ENCODE measurements at places on chromosomes 2 and 18.

DNA sequence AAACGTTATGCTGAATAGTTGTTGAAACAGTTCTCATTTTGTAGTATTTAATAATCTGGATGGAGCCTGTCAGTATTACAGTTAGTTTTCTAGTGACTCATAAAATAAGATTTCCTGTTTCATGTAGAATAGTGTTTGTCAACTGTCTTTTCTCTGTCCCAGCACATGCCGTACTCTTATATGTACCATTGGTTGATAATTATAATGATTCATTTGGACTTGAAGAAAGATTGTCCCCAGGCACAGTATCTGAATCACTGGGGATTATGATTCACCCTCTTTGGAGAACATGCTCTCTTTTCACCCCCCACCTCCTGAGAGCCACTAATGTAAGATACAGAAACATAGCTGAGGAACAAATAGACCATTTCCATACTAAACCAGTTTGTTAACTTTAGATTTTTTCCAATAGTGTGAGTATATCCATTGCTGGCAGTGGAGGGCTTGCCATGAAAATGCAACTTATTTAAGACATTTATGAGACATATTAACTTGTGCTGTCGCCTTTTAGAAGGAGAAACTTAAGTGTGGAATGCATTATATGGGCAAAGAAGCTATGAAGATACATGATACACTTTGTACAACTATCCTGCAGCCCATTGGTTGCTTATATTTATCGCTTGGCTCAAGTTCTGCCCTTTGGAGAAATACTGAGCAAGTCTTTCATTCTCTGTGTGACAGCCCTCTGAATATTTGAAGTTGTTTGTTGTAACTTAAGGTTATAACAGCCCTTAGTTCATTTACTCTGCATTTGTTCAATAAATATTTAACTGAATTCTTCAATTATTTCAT is 12.4 kb downstream of the COPS8 start:
- no peak for DNase-seq

GRCh38 chr2:29703336-29703735 is 218.1 kb downstream of the ALK start:
- DNase-seq: no peak

DNA sequence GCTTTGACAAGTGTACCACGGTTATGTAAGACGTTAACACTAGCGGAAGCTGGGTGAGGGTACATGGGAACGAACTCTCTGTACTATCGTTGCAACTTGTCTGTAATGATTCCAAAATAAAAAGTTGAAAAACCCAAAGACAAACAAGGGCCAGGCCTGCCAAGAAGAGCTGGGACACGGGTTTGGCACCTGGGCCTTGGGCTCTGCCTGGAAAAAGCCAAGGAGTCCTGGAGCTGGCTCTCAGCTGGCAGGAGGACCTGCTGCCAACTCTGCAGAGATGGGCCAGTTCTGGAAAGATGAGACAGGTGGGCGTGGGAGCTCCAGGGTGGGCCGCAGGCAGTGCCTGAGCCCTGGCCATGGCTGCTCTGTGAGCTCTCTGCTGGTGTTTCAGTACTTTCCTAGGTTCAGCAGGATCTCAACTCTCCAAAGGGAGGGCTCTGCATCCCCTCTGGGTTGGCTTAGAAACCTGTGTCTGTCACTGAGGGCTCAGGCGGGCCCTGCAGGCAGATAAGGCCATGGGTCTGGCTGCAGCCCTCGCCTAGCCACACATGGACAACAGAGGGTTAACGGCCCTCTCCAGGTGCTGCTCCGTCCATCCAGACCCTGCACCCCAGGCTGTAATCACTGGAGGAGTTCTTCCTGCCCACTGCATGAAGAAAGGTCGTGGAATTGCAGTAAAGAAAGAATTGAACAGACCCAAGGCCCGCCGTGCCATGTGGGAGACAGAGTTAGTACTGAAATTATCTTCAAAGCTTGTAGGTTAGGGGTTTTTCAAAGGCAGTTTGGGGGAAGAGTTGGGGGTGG is 89.9 kb downstream of the RHOB start:
- DNase-seq: no peak

- no peak for DNase-seq
These were observed 36.9 kb upstream of the TTR start for GRCh38 chr18:31554776-31555175.

GRCh38 chr2:228401065-228401912 is 219.8 kb upstream of the SPHKAP start:
- DNase-seq: no peak

DNA sequence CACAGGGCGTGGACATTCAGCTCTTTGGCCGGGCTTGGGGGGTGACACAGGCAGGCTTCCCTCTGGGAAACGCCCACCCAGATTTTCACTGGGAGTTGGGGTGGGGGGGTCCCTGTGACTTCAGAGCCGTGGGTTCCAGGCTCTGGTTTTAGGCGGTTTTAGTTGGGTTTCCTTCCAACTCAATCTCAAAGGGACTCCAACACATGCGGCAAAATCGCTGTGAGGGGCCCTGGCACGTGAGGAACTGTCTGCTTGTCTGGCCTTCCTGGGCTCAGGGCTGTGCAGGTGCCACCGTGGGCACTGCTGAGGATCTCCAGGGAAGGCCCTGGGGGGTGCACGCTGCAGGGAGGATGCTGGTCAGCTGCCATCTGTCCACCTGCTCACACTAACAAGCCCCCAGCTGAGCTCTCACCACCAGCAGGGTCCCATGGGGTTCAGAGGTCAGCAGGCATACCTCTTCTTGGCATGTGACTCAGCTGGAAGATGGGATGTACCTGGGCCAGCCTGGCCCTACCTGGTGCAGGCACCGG is 11.7 kb downstream of the HS6ST1 start:
- no peak for DNase-seq

DNA sequence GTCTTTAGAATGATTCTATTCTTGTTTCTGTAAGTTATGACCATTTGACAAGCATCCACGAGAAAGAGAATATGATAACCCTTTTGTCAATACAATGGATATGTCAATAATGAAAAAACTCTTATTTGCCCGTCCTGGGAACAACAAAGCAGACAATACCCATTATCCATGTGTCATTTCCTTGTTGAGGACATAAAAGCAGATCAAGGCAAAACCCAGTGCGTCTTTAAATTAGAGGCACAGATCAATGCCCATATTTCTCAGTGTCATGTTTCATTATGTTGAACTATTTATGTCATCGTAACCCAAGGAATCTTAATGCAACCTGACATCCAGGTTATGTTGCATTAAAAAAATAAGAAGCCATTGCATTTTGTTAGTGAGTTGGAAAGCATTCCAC is 365.0 kb upstream of the CELF4 start:
- DNase-seq: no peak

- DNase-seq: no peak
These were observed 9.2 kb downstream of the AAK1 start for GRCh38 chr2:69634196-69634821.

GRCh38 chr2:156470975-156471583 is 34.9 kb downstream of the GPD2 start:
- no peak for DNase-seq

DNA sequence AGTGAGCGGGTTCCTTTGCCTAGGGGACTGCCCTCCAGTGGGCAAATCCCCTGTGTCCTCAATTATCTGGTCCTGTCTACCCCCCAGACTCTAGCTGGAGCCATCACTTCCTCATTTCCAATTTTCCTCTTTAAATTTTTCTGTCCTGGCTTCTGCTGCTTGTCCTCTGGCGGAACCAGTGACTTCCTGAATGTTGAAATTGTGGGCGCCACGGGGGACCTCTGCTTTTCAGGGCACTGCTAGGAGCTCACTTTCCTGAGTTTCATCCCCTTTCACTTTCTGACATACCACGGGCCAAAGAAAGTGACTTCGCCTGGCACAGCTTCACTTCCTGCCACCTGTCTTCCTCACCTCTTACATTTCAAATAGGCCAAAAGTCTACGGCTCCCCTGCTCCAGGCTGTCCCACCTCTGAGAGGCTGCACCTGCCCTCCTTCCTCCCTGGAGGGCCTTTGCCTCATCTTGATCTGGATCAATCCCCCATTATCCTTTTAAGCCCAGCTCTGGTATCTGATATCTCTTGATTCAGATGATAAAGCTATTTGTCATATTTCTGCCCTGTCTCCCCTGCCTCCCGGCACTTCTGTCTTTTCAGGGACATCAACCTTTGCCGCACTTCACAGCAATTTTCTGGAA is 1.4 kb upstream of the MARCO start:
- DNase-seq: no peak

- DNase-seq: no peak
These were observed 582.4 kb downstream of the CMPK2 start for GRCh38 chr2:6283259-6283658.

DNA sequence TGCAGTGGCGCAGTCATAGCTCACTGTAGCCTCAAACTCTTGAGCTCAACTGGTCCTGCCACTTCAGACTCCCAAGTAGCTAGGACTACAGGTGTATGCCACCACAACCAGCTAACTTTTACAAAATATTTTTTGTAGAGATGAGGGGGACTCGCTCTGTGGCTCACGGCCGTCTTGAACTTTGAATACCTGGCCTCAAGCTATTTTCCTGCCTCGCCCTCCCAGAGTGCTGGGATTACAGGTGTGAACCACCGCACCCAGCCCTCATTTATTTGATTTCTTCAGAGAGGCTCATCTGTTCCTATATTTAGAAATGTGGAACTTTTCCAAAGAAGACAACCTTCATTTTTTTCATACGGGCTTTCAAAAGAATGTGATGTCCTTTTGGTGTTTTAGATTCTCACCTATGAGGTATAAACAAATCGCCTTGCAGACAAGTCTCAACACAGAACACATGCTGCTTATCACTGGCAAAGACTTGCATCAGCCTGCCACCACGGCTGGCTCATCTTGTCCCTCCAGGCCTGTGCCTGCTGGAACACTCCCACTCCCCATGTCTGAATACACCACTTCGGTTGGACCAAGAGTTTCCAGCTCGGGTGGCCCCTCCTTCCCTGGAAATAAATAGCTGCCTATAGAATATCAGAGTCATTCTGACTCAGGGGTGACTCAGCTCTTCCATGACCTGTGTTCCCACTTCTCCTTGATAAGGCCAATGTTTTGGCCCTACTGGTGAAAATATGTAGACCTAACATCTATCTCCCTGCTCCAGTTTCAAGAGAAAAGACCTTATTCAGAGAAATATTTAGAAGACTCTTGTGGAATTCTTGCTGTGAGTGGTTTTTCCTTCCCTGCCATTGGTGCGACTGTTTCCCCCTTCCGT is 202.6 kb downstream of the TGIF1 start:
- DNase-seq: no peak

DNA sequence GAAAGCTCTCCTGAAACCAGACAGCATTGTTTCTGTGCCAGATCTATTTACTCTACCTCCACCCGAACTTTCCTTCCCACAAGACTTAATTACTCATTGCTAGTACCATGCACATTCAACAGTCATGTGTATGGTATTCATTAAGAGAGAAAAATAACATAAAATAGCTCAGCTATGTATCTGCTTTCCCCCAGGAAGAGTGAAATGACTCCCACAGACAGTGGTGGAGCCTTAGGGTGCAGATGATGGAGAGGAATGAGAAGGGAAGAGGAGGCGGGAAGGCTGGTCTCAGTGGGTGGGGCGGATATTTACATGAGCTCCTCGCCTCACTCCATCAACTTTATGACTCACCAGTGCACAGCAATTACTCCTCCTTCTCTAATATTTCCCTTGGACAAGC is 724.5 kb downstream of the EPHA4 start:
- no peak for DNase-seq

GRCh38 chr2:99543247-99543646 is 53.4 kb upstream of the REV1 start:
- DNase-seq: no peak

DNA sequence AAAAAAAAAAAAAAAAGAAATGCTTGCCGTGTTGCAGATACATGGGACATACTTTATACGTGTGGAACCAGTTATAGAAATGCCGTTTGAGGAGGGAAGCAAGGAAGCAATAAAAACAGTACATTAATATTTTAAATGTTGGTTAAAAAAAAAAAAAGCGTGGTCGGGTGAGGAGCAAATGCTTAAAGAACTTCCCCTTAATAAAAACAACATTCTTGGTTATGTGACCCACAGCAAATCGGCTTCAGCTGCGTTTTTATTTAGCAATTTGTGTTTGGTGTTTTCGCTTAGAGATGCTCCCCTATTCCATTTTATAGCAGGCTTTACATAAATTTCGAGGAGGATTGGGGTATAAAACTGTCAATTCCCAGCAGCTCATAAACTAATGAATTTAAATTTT is 223.6 kb downstream of the LRRTM1 start:
- no peak for DNase-seq

DNA sequence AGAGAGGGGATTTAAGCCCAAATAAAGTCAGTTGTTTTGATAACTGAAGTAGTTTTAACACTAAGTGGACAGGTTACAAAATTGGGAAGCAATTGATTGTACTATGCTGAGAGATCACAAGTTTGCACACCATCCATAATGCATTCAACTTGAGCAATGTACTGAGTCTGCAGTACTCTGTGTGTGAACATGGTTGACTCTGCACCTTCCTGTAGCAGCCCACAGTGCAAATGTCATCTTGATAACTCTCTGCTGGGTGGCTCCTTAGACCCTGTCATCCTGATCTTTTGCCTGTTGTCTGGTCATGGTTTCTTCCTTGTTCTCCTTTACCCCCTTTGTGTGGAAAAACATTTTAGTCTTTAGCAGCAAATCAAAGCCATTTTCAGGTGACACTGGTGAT is 168.0 kb downstream of the ARHGAP15 start:
- DNase-seq: no peak

GRCh38 chr18:54958704-54959625 is at the start of gene CCDC68:
Gene CCDC68, minus strand, starts transcription at chr18:54959461. Its CDS starts 16,670 bp downstream, at chr18:54942791.
- no peak for DNase-seq

DNA sequence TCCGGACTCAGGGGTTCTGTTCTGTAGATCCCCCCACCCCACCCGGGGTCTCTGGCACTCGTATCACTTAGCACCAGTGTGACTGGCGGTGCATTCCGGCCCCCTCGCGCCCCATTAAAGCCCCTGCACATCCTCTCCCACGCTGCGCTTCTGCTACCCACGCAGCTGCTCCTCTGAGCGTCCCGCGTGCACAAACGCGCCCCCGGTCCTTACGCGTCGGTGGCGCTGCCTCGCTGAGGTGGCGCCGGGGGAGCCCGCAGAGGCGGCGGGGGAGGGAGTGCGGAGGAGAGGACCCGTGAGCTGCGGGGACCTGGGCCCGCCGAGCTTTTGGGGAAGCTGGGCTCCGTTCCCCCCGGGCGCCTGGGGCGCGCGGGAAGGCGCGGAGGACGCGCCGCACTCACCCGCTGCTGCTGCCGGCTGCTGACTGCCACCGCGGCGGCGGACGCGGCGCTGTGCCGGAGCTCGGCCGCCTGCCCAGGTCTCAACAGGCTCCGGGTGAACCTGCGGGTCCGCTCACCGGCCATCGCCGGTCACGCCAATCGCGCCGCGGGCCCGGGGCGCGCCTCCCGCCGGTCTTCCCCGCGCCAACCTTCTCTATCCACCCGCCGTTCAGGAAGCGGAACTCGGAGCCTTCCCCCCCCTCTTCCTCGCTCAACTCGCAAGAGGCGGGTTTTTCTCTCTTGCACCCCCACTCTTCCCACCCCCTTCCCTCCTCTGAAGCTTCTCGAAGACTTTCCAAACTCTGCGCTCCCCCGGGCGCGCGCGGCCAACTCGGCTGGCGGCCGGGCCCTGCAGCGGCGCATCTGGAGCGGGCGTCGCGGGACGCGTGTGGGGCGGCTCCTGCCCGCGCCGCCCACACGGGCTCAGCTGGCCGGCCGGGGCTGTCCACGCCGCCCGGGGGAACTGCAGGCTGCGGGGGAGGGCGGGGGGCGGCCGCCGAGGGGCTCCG is at the start of gene DOCK10:
TSS of gene DOCK10 (minus strand) at position 618 of the 949 bp plus-strand sequence. CDS start at position 524, 94 bp downstream.
- DNase-seq: no peak
